ENCODE measurements at places on chromosomes 12 and 14.

GRCh38 chr14:24171422-24172260 is at the start of gene REC8:
REC8 (plus strand) TSS chr14:24172080; CDS start chr14:24172553, 473 bp downstream.
- H3K36me3 ChIP-seq, result no peaks in the 10 kb centered on the region
- peak within 1 kb of the TSS; percentile 27 for H3K4me3 ChIP-seq
- H3K27ac ChIP-seq, result no peak within 1 kb of the TSS
- peak; percentile 50 for DNase-seq

GRCh38 chr14:92756446-92756845 is 8.0 kb upstream of the LGMN start:
- no peaks in the 10 kb centered on the region for H3K4me1 ChIP-seq
- no peak for DNase-seq
- no peaks in the 10 kb centered on the region for H3K27me3 ChIP-seq
- H3K36me3 ChIP-seq, result no peaks in the 10 kb centered on the region
- H3K27ac ChIP-seq, result no peak overlapping the region

- H3K27me3 ChIP-seq, result no peaks in the 10 kb centered on the region
- no peaks in the 10 kb centered on the region for H3K36me3 ChIP-seq
- DNase-seq, result no peak
- no peak overlapping the region for H3K27ac ChIP-seq
- H3K4me3 ChIP-seq, result no peak overlapping the region
- H3K4me1 ChIP-seq, result no peaks in the 10 kb centered on the region
Measured at GRCh38 chr14:51638071-51638944, 13.4 kb upstream of the FRMD6 start.

- no peak for DNase-seq
- no peaks in the 10 kb centered on the region for H3K4me1 ChIP-seq
- no peak overlapping the region for H3K27ac ChIP-seq
- H3K27me3 ChIP-seq, result no peaks in the 10 kb centered on the region
- no peak overlapping the region for H3K4me3 ChIP-seq
- no peaks in the 10 kb centered on the region for H3K36me3 ChIP-seq
Measured at GRCh38 chr12:7647071-7647470, 18.6 kb downstream of the APOBEC1 start.

DNA sequence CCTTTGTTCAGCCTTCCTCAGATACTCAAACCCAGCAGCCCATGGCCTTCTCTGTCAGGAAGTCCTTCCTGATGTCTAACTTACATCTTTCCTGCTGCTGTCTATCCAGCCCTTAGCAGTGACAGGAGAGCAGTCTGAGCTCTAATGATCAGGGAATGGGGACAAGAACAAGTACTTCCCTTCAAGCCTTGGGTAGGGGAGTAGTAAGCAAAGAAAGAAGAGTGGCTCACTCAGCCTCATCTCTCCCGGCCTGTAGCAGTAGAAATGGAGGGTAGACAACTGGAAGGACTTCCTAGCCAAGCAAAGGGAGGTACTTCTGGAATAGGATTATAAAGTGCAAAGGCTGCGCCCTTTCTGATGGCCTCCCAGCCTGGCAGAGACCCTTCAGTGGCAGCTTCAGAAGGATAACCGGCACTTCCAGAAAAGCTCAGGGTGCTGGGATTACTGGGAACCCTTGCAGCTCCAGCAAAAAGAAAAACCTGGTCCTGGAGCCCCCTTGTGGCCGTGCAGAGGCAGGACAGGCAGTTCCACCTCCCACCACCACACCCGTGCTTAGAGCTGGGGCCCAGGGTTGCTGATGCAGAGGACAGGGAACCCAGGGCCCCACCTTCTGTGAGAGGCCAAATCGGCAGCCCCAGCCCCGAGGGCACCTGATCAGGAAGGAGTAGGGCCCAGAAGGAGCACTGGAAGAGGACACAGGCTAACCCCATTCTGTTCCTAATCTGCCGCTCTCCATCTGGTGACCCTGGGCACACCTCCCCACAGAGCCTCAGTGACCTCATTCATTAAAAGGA is 12.4 kb upstream of the SMUG1 start:
- H3K27ac ChIP-seq, result no peak overlapping the region
- DNase-seq, result peak; percentile 38
- no peaks in the 10 kb centered on the region for H3K4me1 ChIP-seq
- no peak overlapping the region for H3K4me3 ChIP-seq
- no peaks in the 10 kb centered on the region for H3K27me3 ChIP-seq

- H3K36me3 ChIP-seq, result no peaks in the 10 kb centered on the region
- H3K27me3 ChIP-seq, result no peaks in the 10 kb centered on the region
- DNase-seq, result no peak
- no peak overlapping the region for H3K27ac ChIP-seq
- H3K4me3 ChIP-seq, result no peak overlapping the region
Measured at GRCh38 chr12:14928931-14929330, 9.4 kb downstream of the ERP27 start.

- no peaks in the 10 kb centered on the region for H3K27me3 ChIP-seq
- DNase-seq, result no peak
- H3K4me1 ChIP-seq, result peaks cover 26% of the 10 kb centered on the region
- H3K36me3 ChIP-seq, result no peaks in the 10 kb centered on the region
- H3K27ac ChIP-seq, result no peak overlapping the region
Measured at GRCh38 chr12:49089821-49090773, 4.5 kb downstream of the DHH start.

GRCh38 chr12:26696613-26697092 is 136.3 kb downstream of the ITPR2 start:
- no peaks in the 10 kb centered on the region for H3K27me3 ChIP-seq
- no peak for DNase-seq
- H3K36me3 ChIP-seq, result no peaks in the 10 kb centered on the region
- no peaks in the 10 kb centered on the region for H3K4me1 ChIP-seq

- H3K27ac ChIP-seq, result no peak overlapping the region
- DNase-seq, result no peak
- no peaks in the 10 kb centered on the region for H3K4me1 ChIP-seq
- no peak overlapping the region for H3K4me3 ChIP-seq
- no peaks in the 10 kb centered on the region for H3K27me3 ChIP-seq
- no peaks in the 10 kb centered on the region for H3K36me3 ChIP-seq
Measured at GRCh38 chr14:98175881-98176280, 1096.1 kb downstream of the BCL11B start.

GRCh38 chr14:67622675-67623074 is 3.0 kb downstream of the ARG2 start:
- DNase-seq, result no peak
- H3K36me3 ChIP-seq, result no peaks in the 10 kb centered on the region
- no peak overlapping the region for H3K4me3 ChIP-seq
- H3K4me1 ChIP-seq, result no peaks in the 10 kb centered on the region
- H3K27ac ChIP-seq, result peak overlapping the region; percentile 2
